ENCODE measurements at places on chromosomes 16 and 17. TPM values are rescaled to one million over a fixed set of nuclear protein-coding genes. Genes with fewer than 3 reads are reported as not detected.

GRCh38 chr17:46810837-46811236, 7.7 kb downstream of the WNT3 start:
- no peak for DNase-seq

GRCh38 chr17:76196675-76197074, 43.6 kb downstream of the RNF157 start:
- no peak for DNase-seq

The CACNG1 gene
- total RNA-seq = not detected

The TERB1 gene
- total RNA-seq = 0.26 TPM

- no peak for DNase-seq
Observed at GRCh38 chr17:61409301-61410112, 9.9 kb downstream of the TBX2 start.

DNA sequence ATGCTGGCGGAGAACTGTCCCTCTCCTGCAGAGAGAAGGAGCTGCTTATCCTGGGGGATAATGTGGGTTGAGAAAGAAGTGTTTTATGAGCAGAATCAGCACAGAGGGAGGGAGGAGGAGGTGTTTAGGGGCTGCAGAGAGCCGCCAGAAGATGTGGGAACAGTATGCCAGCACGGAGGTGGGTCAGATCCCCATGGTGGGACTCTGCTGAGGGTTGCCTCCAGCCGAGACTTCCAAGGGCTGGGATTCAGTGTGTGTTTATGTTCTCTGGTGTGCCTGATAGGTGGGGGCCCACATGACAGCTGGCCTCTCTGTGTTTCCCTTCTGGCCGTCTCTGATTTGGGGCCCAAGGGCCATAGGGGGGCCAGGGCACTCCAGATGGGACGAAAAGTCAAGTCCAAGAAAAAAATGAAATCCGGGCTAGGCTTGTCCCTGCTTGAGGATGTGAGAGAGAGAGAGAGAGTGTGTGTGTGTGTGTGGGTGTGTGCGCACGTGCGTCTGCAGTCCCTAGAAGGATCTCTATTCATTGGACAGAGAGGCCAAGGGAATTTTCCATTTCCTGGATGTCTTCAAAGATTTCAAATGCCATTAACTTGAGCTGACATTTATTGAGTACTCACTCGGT, 21.6 kb downstream of the PRKCB start:
- no peak for DNase-seq

The KRT24 gene
- 1.6 TPM for total RNA-seq

The IL34 gene
- total RNA-seq = 2.0 TPM

DNA sequence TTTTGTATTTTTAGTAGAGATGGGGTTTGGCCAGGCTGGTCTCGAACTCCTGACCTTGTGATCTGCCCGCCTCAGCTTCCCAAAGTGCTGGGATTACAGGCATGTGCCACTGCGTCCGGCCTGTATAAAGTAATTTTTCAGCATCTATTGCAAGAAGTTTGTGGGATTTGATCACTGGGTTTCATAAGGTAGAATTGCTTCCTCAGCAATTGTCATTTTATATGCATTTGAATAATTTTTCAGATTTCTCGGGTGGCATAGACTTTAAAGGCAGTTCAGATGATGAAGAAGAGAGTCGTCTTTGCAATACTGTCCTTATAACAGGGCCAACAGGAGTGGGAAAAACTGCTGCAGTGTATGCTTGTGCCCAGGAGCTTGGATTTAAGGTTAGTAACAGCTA, 37.0 kb downstream of the TEFM start:
- no peak for DNase-seq

DNA sequence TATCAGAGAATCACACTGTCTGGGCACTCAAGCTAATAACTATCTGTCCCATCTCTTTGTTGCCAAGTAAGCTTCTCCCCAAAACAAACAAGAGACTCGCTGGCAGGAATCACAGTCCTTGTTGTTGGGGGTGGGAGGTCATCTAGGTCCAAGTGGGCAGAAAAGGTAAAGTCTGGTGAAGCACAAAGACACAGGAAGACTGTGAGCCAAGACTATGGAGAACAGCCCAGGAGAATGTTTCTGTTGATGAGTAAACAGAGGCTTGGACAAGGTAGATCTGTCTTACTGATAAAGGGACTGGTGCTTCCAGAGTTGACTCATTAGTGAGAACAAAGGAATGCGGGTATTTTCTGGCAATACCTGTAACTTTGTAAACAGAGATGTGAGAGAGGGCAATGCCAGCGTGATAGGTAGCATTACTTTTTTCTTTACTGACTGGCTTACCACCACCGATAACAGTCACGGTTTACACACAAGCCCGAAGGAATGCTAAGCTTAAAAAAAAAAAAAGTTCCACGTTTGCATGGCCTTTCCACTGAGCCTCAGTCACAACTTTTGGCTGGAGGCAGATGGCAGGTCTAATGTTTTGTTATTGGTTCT, 11.5 kb upstream of the MMD start:
- peak; percentile 99 for DNase-seq

DNA sequence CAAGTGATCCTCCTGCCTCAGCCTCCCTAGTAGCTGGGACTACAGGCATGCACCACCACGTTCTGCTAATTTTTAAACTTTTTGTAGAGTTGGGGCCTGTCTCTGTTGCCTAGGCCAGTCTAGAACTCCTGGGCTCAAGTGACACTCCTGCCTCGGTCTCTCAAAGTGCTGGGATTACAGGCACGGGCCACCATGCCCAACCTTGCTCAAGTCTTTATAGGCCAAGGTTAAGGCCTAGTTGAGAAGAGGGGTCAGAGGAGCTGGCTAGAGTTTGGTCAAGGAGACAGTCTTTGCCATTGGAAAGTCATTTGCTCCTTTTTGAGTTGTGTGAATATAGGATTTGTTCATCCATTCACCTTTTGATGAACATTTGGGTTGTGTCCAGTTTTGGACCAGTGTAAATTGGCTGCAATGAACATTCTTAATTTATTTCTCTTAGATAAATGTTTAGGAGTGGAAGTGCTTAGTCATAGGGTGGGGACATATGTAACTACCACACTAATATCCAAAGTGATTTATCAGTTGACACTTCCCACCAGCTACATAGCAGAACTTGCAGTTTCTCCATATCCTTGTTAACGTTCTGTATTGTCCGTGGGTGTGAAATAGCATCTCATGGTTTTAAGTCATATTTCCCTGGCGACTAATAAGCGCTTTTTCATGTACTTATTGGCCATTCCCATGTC, 30.7 kb upstream of the ARHGAP17 start:
- DNase-seq = peak; percentile 52

GRCh38 chr17:41657176-41657754, 31.4 kb upstream of the EIF1 start:
- peak; percentile 46 for DNase-seq

DNA sequence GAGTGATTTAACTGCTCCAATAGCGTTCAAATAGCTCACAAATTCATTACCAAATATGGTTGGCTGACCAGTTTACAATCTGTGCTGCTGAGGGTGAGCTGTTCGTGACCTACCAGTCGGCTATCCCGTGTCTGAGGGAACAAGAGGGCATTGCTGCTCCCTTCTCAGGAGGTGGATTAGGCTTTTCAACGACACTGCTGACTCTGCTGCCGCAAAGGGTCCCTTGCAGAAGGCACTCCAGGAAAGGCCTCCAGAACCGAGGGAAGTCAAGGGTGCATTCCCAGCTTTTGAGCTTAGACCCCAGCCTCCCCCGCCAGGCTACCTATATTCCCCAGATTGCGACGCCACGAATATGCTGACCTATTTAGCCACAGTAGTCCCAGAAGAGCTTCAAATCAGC, 32.3 kb downstream of the GJC1 start:
- DNase-seq = no peak

- no peak for DNase-seq
Observed at GRCh38 chr17:12386225-12386624, 279.5 kb upstream of the MYOCD start.
